ENCODE measurements at places on chromosomes 6 and 20.

DNA sequence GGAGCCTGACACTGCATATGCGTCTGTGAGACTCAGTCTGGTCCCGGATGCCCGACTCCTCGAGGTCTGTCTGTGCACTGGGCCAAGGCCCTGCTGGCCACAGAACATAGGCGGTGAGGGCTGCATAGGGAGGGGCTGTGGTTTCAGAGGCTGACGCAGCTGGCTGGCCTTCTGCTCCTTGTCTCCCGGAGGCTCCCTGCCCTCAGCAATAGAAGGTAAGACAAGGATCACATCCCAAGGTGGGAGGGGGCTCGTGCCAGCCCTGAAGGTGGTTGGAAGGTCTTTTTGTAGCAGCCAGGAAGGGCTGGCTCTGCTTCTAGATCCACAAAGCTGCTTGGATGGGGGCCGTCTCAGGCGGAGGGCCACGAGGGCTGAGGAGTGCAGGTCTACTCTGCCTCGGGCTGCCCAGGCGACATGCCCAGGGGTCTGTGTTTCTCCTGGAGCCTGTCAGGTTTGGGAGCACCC is 239.8 kb upstream of the SULF2 start:
- no peak for DNase-seq

- no peak for DNase-seq
Observed at GRCh38 chr6:58198301-58198700, 880.9 kb downstream of the PRIM2 start.

DNA sequence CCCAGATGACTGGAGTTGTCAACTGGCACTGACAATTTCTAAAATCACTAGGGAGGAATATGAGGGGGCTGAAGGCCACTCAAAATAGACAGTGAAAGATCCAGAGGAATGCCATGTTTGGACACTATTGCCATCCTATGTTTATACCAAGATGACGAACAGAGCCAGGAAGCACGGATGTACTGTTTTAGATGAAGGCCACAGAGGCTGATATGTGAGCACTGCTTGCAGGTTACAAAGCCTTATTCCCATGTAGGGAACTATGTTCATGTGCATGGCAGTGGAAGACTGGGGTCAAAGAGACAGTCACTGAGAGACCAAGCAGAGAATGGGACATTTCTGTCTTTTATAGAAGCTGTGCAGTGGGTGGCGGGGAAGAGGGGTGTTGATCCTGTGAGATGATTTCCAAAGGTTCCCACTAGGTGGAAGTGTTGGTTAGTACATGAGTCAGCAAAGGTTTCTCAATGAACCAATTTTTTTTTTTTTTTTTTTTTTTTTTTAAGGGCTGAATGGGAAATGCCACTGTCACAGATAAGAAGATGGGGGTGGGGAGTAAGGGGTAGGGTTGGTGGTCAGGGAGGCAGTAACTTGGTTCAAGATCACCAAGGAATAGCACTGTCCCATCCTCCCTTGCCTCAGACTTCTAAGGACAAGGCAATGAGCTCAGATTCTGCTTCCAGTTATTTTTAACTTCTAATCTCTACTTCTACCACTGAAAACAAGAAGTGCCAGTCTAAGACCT is 46.7 kb upstream of the MOCS1 start:
- peak; percentile 33 for DNase-seq

DNA sequence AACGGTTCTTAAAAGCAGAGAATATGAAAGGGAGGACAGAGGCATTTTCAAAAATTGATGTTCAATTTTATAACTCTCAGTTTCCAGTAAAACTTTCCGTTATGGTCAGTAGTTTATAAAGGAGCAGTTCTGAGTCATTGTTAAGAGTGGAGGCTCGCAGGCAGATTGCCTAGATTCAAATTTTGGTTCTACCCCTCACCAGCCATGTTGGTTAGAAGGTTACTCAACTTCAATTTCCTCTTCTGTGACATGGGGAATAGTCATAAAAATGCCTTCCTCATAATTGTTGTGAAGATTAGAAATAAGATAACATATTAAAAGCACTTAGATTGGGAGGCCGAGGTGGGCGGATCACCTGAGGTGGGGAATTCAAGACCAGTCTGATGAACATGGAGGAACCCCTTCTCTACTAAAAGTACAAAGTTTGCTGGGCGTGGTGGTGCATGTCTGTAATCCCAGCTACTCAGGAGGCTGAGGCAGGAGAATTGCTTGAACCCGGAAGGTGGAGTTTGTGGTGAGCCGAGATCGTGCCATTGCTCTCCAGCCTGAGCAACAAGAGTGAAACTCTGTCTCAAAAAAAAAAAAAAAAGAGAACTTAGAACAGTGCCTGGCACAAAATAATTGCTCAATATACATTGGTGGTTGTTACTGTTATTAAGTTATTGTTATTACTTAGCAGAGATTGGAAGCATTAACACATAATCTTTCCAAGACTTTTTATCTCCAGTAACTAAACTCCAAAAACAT is 348.9 kb downstream of the NRN1 start:
- DNase-seq, result no peak

GRCh38 chr6:116662202-116662601 is 6.4 kb downstream of the ZUP1 start:
- DNase-seq, result no peak

DNA sequence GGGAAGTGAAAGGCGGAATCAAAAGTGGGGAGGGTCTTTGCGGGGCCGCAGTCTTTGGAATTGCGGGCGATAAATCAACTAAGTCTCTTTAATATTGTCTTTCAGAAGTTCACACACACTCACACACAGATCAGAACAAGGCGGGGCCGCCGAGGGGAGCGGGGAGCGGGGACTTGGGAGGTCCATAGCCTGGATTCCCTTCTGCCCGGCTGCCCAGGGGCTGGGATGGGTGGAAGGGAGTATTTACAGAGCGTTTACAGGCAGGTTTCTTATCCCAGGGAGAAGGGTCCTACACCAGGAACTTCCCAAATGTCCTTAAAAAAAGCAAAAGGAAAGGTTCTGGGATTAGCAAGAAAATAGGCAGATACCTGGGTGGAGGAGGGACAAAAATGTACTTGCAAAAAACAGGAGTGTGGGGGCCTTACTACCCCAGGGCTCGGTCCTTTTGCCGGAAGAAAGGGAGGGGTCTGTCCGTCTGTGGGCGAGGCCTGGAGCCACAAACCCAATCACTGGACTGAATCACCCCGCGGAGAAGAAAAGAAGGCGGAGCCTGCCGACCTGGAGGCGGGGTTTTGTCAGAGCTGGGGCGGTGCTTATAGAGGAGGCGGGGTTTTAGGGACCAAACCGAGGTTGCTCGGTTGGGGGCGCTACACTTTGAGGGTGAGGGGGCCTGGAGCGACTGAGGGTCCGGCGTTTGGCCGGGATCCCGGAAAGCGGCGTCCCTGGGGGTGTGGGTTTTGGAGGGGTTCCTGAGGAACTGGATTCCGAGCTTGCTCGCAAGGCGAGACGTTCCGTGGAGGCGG is 3.2 kb downstream of the PRRT1 start:
- no peak for DNase-seq

DNA sequence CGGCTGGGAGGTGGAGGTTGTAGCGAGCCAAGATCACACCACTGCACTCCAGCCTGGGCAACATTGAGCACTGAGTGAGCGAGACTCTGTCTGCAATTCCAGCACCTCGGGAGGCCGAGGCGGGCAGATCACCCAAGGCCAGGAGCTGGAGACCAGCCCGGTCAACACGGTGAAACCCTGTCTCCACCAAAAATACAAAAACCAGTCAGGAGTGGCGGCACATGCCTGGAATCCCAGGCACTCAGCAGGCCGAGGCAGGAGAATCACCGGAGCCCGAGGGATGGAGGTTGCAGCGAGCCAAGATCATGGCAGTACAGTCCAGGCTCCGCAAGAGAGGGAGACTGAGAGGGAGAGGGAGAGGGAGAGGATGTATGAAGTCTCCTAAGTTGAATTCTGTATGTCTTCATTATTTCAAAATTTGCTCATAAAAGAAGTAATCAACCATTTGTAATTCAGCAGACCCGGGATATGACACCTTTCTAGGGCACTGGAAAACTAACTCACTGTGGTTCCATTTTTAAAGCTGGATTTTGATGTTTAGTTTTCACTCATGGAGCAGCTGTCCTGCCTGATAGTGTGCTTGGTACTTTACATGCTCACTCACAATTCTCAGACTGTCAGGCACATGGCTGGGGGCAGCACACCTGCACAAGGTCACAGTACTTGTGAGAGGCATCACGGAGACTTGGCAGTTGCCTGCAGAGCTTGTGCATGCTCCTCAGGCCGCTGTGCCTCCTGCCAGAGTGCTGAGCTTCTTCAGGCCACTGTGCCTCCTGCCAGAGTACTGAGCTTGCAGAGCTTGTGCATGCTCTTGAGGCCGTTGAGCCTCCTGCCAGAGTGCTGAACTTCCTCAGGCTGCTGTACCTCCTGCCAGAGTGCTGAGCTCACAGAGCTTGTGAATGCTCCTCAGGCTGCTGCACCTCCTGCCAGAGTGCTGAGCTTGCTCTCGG is 106.2 kb downstream of the ERMARD start:
- no peak for DNase-seq

DNA sequence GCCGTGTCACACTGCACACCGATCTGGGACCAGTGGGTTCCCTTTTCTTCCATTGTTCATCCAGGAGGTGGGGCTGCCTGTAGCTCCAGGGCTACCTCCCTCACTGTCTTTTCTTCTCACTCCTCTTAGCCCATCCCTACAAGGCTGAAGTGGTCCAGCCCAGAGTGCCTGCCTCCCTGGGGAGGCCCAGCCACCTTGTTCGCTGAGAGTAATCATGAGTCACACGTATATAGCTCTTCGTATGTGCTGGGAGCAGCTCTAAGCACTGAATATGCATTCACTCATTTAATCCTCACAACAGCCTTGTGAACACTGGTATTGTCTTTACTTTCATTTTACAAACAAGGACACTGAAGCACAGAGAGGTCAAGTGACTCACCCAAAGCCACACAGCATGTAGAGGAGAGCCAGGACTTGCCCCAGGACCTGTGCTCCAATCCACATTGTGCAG is 14.7 kb upstream of the CCDC167 start:
- DNase-seq, result no peak

DNA sequence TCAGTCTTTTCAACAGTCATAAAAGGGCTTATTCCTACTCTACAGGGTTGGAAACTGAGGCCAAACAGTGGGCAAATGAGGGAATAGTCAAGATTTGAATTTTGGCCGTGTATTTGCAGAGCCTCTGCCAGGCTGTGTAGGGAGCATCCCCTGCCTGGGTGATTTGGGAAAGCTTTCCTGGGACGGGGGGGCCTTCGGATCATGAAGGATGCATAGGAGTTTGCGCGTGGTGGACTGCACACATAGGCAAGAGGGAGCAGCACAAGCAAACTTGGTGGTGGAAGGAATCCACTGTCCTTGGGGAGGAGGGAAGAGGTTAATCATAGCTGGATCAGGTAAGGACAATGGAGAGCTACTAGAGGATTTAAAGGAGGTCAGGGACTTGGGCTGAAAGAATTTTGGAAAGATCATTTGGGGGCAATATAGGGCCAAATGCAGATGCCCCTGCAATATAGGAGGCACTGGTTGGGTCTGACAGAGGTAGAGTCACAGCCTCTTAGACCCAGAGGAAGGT is 2.5 kb downstream of the PTPRA start:
- no peak for DNase-seq

- no peak for DNase-seq
Observed at GRCh38 chr20:57167971-57168701, 98.3 kb downstream of the BMP7 start.

DNA sequence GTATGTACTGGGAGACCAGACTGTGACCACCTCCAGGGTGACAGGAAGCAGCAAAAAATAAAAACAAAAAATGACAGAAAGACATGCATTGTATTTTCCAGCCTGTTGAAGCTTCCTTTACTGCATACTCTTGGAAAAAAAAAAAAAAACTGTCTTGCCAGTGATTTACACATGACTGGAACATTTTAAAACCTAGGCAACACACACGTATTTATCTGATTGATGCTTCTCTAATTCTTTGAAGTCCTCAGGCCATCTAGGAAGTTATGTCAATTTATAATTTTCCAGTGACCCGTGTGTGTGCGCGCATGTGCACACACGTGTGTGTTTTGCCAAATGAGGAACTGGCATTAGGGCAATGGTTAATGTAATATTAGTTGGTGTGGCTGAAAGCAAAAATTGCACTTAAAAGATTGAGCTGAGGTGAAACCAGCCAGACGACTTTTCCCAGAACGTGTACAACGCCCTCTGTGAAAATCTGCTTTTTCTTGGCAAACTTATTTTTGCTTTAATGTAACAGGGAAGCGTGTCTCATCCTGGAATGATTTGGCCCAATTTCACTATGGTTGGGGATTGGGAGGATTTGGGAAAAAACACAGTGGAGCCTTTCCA is 315.2 kb downstream of the TFAP2A start:
- DNase-seq, result no peak

DNA sequence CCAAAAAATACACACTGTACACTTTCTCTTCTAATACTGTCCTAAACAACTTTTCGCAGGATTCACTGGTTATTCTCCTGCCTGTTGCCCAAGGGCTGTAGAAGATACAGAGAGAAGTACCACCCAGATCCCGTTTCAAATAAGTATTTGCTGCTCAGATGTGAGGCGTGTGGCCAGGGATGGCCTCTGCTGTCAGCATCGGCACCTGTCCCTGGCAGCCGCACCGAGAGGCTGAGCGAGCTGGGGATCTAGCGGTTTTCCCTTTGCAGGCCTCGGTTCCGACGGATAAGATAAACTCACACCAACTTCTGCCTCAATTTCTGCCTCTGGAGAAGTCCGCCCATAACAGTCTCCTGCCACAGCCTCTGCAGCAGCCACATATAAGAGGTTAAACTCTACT is 685.2 kb upstream of the AGPAT4 start:
- DNase-seq, result no peak

GRCh38 chr6:164967102-164967501 is 342.3 kb downstream of the C6orf118 start:
- no peak for DNase-seq

GRCh38 chr20:6212903-6213302 is 90.1 kb upstream of the FERMT1 start:
- no peak for DNase-seq

- DNase-seq, result no peak
Observed at GRCh38 chr20:42319252-42320013, 701.3 kb upstream of the CHD6 start.

DNA sequence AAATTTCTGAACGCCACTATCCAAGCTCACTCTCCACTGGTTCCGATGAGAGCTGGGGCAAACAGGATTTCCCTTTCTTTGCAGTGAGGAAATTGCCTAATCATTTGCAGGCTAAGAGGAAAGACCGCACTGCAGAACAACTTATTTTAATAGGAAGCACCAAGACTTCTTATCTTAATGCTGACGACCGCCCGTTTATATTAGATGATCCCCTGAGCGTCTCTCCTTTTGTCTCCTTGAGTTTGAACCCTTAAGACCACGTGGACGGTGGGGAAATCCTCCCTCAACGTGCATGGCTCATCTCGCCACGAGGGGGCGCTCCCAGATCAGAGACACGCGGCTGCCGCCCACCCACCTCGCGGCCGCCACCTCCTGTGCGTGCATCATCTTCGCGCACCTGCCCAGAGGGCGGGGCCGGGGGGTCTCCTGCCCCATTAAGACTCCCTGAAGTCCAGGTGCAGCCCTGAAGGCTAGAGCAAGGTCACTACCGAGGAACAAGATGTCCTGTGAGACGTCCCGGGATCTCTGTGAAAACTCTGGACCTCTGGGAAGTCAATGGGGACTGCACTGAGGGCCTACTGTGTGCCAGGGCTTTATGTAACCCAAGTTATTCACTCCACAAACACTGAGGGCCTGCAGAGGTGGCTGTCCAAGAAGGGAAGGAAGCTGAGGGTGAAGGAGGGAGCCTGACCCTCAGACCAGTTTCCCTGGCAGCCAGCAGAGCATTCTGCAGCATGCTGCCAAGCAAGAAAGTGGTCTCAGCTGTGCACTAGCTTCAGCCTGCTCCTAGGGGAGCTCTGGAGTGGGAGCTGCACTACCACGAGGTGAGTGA is 28.1 kb downstream of the PDYN start:
- DNase-seq, result peak; percentile 62

GRCh38 chr6:114810468-114810867 is 467.6 kb upstream of the HS3ST5 start:
- DNase-seq, result no peak
